Ecto neural progenitor cell (in vitro differentiated cells): ENCODE measurements at places on chromosomes 12 and 14.
A peak's percentile ranks its signal among the peaks of the same experiment; 100 is the strongest.

DNA sequence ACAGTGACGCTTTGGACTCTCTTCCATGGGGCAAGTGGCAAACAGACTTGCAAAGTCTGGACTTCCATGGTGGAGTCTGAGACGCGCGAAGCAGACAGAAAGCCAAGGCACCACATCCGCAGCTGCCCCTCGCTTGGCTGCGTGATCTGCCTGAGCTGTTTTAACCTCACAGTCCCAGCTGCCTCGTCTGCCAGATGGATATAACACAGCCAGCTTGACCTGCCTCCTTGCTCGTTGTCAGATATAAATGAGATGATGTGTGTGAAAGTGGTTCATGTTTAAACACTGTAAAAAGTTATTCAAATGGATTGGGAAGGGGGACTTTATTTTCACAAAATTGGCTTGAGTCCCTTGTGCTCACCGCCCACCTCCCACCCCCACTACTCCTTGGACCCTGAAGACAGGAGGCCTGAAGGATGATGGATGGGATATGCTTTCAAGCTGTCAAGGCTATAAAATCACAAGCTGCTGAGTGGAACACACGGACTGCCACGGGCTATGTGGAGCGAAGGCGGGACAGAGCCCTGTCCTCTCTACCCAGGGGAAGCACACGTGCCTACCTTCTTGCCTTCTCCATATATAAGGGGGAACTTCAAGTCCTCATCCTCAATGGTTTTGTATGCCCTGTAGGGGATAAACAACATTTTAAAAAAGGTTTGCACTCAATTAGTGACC, 226.9 kb downstream of the MON2 start:
- no peak for DNase-seq

DNA sequence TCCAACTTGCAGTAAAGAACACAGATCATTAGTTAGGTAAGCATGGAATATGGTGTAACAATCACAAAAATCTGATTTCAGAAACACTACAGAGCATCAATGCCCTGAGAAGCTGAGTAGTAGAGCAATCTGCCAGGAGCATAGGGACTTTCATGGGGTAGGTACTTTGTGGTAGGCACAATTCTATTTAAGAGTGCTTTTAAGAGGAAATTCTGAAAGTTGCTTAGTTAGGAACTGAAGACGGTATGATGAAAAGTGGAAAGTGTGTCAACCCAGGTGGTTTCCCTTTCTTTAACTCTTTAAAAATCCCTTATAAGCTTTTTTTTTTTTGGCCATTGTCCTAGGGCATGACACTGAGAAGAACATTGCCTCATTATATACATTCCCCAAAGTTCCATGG, 535.7 kb upstream of the FBXO33 start:
- DNase-seq = no peak

DNA sequence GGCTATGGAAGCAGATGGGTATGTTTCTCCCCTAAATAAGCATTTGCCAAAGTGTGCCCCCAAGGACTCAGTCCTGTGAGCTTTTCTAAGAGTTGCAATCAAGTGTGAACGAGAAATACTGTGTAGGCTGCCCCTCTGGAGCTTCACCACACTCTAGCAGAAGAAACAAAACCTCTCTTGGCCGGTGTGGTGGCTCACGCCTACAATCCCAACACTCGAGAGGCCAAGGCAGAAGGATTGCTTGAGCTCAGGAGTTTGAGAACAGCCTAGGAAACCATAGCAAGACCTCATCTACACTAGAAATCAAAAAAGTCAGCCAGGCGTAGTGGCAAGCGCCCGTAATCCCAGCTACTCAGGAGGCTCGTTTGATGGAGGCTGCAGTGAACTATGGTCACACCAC, 9.8 kb downstream of the VPS37B start:
- no peak for DNase-seq

- DNase-seq = no peak
Observed at GRCh38 chr12:3747543-3747942, 5.4 kb downstream of the CRACR2A start.

- DNase-seq = no peak
Observed at GRCh38 chr14:68449561-68450181, 343.2 kb downstream of the ZFP36L1 start.

GRCh38 chr14:100762089-100762515, 35.4 kb downstream of the DLK1 start:
- DNase-seq = no peak

GRCh38 chr14:71415404-71415690, 508.1 kb downstream of the PCNX1 start:
- no peak for DNase-seq

DNA sequence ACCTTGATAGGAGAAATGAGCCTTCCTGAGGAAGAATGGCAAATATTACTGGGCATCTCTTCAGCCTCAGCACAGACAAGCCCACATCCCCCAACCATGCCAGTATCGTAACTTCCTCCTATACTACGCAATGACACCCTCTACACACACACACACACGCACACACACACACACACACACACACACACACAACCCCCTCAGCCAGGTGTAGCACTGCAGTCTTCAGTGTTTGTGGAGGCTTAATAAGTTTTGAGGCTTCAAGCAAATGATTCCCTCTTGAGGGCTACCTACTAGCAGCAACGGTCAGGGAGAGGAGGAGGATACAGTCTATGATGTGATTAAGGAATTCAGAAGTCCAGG, 1.6 kb downstream of the DGKA start:
- DNase-seq = no peak

GRCh38 chr12:68572661-68573060, 38.0 kb upstream of the RAP1B start:
- no peak for DNase-seq

- DNase-seq = no peak
Observed at GRCh38 chr12:96364092-96364700, 36.0 kb downstream of the CDK17 start.

- no peak for DNase-seq
Observed at GRCh38 chr14:102891556-102891955, 30.9 kb upstream of the AMN start.

DNA sequence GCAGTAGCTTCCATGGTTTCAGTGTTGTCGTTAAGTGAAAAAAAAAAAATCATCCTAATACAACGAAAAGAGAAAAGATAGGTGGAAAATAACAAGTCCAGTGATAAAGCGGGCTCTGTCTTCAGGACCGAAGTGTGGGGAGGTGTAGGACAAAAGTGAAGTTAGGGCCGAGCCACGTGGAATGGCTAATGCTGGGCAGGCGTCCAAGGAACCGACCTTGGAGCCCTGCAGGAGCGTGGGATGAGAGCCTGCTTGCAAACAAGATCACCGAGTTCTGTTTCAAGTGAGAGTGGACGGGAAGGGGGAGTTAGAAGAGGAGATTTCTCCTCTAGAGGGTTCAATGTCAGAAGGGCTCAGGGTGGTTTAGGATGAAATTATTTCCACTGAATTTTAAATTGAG, 22.2 kb downstream of the A2ML1 start:
- DNase-seq = no peak

GRCh38 chr14:99936738-99937474, 128.3 kb upstream of the EVL start:
- no peak for DNase-seq

GRCh38 chr12:47939009-47939601, 24.3 kb upstream of the TMEM106C start:
- DNase-seq = peak; percentile 22

- DNase-seq = no peak
Observed at GRCh38 chr12:100897240-100897639, 102.7 kb downstream of the ANO4 start.

- DNase-seq = no peak
Observed at GRCh38 chr12:78612190-78612589, 252.4 kb upstream of the SYT1 start.

GRCh38 chr12:25253371-25254068, 2.8 kb upstream of the KRAS start:
- DNase-seq = no peak
